ENCODE measurements at places on chromosomes 4 and X. TPM values are rescaled to one million over a fixed set of nuclear protein-coding genes. Genes with fewer than 3 reads are reported as not detected.

DNA sequence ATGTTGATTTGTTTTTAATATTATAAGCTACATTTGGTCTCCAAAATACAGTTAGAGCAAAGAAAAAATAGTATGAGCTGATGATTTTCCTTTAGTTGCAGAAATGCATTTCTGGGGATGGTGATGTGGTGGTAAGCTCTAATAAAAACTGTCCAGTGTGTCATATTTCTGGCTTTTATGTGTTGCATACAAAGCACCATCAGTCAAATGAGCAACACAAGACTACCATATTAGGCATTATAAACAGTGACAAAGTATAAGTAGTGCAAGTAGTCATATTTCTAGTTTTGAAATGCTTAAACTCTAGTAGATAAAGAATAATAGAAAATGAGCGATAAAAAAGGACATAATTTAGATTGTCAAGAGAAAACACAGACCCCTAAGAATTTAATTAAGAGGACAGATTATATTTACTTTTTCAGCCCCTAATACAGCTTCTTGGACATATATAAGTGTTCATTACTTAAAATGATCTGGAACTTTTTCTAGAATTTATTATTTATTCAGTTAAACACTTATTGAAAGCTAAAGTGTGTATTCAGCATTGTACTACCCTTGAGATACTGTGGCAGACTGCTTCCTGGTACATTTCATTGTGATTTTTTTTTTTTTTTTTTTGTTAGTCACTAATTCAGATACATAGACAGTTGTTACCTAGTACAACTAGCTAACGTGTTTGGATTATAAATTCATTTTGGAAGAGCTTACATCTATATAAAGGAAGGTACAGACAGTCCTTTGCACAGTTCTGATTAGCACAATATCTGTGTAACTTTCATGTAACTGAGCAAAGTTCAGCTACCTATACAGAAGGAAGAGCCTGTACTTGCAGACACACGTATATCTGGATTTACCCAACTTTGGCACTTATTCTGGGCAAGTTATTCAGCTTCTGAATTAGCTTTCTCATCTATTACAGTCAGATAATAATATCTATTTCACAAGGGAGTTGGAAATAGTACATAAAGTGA is 22.3 kb downstream of the RAP1GDS1 start:
- no peak overlapping the region for H3K27ac ChIP-seq
- H3K27me3 ChIP-seq = no peaks in the 10 kb centered on the region
- no peak overlapping the region for H3K4me3 ChIP-seq
- no peak for DNase-seq

DNA sequence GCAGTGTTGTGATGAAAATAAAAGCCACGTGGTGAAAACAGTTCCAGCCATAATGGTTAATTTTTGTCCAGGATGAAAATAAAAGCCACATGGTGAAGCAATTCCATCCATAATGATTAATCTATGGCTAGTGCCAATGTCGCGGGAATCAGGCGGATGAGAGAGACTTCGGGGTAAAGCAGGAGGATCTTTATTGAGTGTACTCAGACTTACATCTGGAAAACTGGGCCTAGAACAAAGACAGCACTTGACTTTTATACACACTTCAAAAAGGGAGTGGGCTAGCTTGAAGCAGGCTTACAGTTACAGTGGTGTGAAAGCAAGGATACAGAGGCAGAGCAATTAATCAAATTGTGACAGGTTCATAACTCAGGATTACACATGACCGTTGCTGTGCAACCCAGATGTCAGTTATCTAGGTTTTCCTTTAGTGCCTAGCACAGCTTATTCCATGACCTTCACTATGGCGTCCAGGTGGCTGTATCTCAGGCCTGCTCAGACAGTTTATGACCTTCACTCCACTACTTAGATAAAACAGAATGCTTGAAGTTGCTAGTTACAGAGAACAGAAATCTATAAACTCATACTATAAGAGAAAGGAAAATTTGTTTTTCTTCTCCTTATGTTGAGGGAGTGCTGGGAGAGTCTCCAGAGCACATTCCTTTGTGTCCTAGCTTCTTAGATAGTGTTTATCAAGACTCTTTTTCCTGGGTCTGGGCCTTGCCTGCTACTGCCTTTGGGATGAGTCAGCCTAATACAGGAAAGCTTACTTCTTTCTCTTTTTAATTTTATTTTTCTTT is 5.9 kb upstream of the PLA2G12A start:
- no peaks in the 10 kb centered on the region for H3K27me3 ChIP-seq
- H3K36me3 ChIP-seq = no peaks in the 10 kb centered on the region
- no peaks in the 10 kb centered on the region for H3K4me1 ChIP-seq
- H3K27ac ChIP-seq = no peak overlapping the region
- H3K4me3 ChIP-seq = no peak overlapping the region

DNA sequence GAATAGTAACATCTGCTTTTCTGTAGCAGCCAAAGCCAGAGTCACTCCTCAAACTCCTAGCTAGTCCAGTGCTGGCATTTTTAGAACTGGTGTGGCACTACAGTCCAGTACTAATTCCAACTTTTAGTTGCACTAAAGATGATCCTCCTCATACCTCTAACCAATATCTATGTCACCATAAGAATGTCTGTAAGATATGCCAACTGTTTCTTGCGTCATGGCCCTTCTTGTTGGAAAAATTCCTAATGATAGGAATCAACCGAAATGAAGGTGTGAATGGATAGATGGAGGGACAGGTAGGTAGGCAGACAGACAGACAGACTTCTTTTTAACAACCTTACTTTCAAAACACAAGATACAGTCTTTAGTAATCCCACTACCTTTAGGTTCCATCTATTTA is 74.6 kb upstream of the PRSS48 start:
- H3K27ac ChIP-seq = peak overlapping the region; percentile 39
- peaks cover 89% of the 10 kb centered on the region for H3K4me1 ChIP-seq
- DNase-seq = no peak
- H3K4me3 ChIP-seq = no peak overlapping the region
- no peaks in the 10 kb centered on the region for H3K36me3 ChIP-seq

- H3K27ac ChIP-seq = no peak overlapping the region
- no peaks in the 10 kb centered on the region for H3K27me3 ChIP-seq
- no peak for DNase-seq
- H3K4me3 ChIP-seq = no peak overlapping the region
- peaks cover 8% of the 10 kb centered on the region for H3K4me1 ChIP-seq
- no peaks in the 10 kb centered on the region for H3K36me3 ChIP-seq
Observed at GRCh38 chr4:113749178-113749577, 12.4 kb downstream of the CAMK2D start.

- H3K36me3 ChIP-seq = no peaks in the 10 kb centered on the region
- H3K4me3 ChIP-seq = no peak overlapping the region
Observed at GRCh38 chr4:134753390-134753789, 551.8 kb upstream of the PABPC4L start.

- no peaks in the 10 kb centered on the region for H3K4me1 ChIP-seq
- no peaks in the 10 kb centered on the region for H3K27me3 ChIP-seq
- no peak overlapping the region for H3K27ac ChIP-seq
- DNase-seq = no peak
- H3K36me3 ChIP-seq = no peaks in the 10 kb centered on the region
- no peak overlapping the region for H3K4me3 ChIP-seq
Observed at GRCh38 chr4:86026720-86027119, 333.1 kb downstream of the MAPK10 start.

GRCh38 chr4:109675181-109675580 is 28.1 kb downstream of the CASP6 start:
- H3K36me3 ChIP-seq = no peaks in the 10 kb centered on the region
- no peak for DNase-seq
- no peak overlapping the region for H3K4me3 ChIP-seq

GRCh38 chr4:2296631-2297601 is 35.0 kb upstream of the MXD4 start:
- no peaks in the 10 kb centered on the region for H3K36me3 ChIP-seq
- H3K4me3 ChIP-seq = no peak overlapping the region
- H3K27ac ChIP-seq = no peak overlapping the region
- no peaks in the 10 kb centered on the region for H3K4me1 ChIP-seq
- H3K27me3 ChIP-seq = no peaks in the 10 kb centered on the region

- H3K4me1 ChIP-seq = no peaks in the 10 kb centered on the region
- no peaks in the 10 kb centered on the region for H3K36me3 ChIP-seq
- H3K27ac ChIP-seq = no peak overlapping the region
- DNase-seq = no peak
- no peak overlapping the region for H3K4me3 ChIP-seq
- H3K27me3 ChIP-seq = no peaks in the 10 kb centered on the region
Observed at GRCh38 chr4:96406742-96407141, 566.8 kb downstream of the PDHA2 start.

FGF5 gene
- 0.07 TPM for total RNA-seq

AWAT2 gene
- not detected for total RNA-seq

PLXNB3 gene
- total RNA-seq = 5.6 TPM

CXorf51B gene
- not detected for total RNA-seq

DUSP21 gene
- total RNA-seq = not detected

All from right atrium auricular region (tissue), 2 donors.